ENCODE measurements at places on chromosomes 4 and X.

DNA sequence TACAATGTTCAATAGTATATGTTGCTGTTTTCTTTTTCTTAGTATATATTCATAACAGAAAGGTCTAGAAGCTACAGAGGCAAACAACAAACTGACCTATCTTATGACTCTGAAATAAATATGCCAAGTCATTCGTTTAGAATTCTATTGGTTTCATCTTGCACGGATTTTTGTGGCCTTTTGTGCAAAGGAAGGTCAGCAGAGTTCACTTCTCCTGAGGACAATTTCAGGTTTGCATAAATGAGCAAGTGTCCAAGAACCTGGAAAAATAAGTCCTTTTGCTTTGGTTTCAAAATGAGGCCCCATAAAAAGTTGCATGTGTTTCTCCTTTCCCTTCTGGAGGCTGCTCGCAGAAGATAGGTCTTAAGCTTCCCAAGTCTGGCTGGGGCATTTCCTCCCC is 156.9 kb downstream of the APBB2 start:
- no peak for DNase-seq

GRCh38 chr4:79576429-79576753 is 168.4 kb upstream of the GK2 start:
- no peak for DNase-seq

GRCh38 chrX:110614596-110614995 is 181.0 kb downstream of the CHRDL1 start:
- no peak for DNase-seq

DNA sequence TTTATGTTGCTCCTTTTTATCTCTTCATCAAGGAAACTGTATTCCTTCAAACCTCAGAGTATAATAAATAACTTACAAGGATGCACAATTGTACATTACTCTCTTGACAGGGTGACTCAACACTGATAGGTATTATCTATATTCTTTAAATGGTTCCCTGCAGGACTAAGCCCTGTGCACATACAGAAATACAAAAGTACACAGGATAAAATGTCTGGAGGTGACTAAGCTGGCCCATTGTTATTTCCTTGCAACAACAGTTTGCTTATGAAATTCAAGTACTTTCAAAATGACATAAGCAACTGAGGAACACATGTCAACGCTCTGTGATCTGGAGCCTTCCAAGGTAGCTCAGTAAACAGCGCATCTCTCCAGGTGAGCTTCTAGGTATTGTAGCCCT is 83.8 kb upstream of the RPL34 start:
- DNase-seq = no peak

- no peak for DNase-seq
These were observed 149.2 kb downstream of the AWAT2 start for GRCh38 chrX:69900491-69900890.

GRCh38 chr4:55258152-55258865 is 87.7 kb upstream of the SRD5A3 start:
- no peak for DNase-seq

DNA sequence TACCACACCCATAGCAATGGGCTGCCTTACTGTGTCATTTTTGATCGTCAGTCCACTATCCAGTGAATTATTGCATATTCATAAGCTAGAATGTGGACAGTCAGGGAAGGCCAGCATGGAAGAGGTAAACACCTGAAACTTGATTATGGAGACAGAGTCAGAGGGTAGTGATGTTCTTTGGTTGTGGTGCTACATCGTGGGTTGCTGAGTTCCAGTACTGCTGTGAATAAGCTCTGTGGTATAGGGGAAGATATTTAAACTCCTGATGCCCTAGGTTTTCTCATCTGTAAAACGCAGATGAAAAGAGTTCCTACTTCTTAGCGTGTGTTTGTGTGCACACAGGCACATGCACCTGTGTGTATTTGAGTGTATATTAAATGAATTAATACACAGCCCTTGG is 69.9 kb downstream of the CPE start:
- no peak for DNase-seq

GRCh38 chr4:190017357-190018200 is 9.5 kb downstream of the FRG2 start:
- no peak for DNase-seq

GRCh38 chr4:126957556-126957955 is 675.2 kb upstream of the INTU start:
- no peak for DNase-seq

- DNase-seq = peak; percentile 0
These were observed 4.2 kb downstream of the MID1 start for GRCh38 chrX:10615931-10616774.

DNA sequence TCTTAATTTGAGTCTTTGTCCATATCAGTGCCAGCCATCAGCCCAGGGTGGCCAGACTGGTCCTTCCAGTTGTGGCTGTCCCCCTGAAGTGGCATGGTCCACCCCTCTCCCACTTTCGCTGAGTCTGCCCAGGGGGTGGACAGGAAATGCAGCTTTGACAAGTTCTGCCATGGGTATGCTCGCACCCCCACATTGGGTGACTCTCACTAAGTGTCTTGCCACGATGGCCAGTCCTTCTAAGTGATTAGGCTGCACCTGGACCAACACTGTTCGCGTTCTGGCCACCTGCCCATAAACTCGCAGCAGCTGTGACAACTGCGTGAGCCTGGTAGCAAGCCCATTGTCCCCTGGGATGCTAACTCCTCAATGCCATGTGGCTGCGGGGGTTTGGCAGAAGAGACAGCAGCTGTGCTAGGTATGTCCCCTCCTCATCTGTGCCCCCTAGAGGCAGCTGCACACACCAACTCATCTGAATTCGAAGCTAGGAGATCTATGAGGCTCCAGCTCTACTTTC is 10.0 kb upstream of the LNX1 start:
- DNase-seq = no peak

- DNase-seq = no peak
These were observed 134.4 kb upstream of the CPEB2 start for GRCh38 chr4:14867847-14868246.

- peak; percentile 5 for DNase-seq
These were observed 17.8 kb downstream of the ZNF81 start for GRCh38 chrX:47854474-47854873.

DNA sequence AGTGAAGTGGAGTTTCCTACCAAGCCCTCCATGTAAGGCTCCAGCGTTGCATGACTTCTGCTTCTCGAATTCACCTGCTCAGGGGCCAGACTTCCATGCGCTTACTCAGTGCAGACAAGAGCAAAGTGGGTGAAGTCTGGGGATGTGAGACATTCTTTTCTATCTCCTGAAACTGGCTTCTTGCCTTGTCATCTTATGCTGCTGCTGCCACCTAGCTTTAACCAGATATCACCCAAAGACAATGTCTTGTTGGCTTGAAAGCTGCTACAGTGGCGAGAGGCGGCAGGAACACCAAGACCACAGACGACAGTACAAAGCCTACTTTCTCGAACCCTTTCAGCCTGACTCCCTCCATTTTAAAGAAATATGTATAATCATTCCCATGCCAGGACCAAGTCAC is 103.6 kb upstream of the ADGRG2 start:
- DNase-seq = no peak

GRCh38 chrX:84216881-84217280 is 28.9 kb upstream of the RPS6KA6 start:
- no peak for DNase-seq

GRCh38 chr4:70192895-70193294 is 2.6 kb upstream of the ODAM start:
- DNase-seq = no peak

- DNase-seq = no peak
These were observed 650.7 kb downstream of the IL1RAPL1 start for GRCh38 chrX:29237972-29238371.

DNA sequence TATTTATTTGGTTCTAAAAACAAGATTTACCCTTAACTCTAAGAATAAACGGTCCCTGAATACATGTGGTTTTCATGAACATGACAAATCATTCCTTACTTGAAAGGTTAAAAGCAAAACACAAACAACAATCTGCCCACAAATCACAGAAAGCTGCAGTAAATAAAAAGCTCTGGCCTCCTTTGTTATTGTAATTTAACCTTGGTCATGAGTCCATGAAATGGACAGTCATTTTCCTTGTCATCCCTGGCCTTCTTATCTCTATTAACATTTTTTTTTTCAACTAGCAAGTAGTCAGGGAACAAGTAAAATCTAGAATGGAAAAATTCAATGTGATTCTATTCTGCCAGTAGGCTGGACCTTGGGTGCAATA is 92.7 kb downstream of the SCD5 start:
- DNase-seq = no peak
